ENCODE measurements at places on chromosomes 5 and 9. TPM values are rescaled to one million over a fixed set of nuclear protein-coding genes. Genes with fewer than 3 reads are reported as not detected.

GRCh38 chr9:76634356-76635054 is 129.7 kb upstream of the PCA3 start:
- no peak for DNase-seq

- no peak for DNase-seq
Observed at GRCh38 chr9:131037335-131038255, 28.6 kb downstream of the LAMC3 start.

OTP gene
- polyA plus RNA-seq = not detected

DNA sequence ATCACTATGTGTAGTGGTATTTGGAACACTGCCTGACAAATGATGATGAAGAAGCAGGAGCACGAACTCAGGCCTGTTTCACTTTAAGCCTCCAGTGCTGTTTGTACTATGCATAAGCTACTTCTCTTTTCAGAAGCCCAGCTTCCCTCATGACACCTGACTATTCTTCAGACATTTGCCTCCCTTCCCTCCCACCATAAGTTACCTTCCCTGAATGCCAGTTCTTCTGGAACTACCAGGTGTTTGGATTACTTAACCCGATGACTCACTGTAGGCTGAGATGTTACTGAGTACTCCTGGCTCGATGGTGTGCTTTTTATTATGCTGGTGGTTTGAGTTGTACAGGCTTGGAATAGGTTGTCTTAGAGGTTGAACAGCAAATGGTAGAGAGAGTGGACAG is 180.0 kb downstream of the SPATA31D1 start:
- DNase-seq = no peak

- DNase-seq = no peak
Observed at GRCh38 chr5:100505984-100506670, 29.0 kb upstream of the FAM174A start.

DNA sequence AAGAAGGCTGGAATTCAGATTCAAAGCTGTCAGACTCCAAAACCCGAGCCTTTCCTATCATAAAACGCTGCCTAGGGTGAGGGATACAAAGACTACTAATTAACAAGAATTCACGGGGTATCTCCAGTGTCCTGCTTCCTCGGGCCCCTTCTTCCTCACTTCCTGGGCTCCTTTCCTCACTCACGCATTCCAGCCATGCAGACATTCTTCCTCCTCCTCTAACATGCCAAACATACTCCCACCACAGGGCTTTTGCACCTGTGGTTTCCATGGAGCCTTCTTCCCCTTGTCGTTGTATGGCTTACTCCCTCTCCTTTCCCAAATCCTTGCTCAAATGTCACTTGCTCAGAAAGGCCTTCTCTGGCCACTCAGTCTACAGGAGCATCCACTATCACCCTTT is 191.4 kb upstream of the TRIM32 start:
- no peak for DNase-seq

- DNase-seq = no peak
Observed at GRCh38 chr9:123248630-123249029, 19.8 kb downstream of the STRBP start.

- no peak for DNase-seq
Observed at GRCh38 chr5:570446-570845, 41.7 kb upstream of the CEP72 start.

DNA sequence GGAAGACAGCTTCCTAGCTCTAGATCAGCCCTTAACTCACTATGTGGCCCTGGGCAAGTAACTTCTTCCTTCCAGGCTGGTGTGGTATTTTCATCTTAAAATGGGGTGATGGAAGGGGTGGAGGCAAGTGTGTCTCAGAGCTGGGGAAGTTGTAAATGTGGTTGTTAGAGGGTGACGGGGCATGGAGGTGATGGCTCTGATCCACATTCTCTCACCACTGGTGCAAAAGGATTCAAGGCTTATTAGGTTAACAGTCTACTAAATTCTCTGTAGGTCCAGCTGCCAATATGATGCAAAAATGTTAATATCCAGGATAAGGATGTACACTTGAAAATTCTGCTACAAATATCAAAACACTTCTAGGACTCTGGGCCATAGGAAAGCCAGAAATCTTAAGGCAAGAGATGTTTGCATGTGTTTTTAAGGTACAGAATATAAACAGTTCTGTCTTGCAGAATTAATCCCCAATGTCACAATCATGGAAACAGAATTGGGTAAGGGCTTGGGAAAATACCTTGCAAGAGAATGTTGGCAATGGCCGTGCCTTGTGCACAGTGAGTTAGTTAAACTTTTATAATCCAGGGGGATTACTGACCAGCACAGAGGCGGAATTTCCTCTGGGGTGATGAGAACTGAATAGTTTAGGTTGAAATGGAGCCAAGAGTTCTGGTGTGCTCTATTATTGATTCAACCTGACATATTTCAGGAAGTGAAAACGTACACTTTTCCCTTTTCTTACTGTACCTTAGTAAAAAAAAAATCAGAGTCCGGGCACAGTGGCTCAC is 19.8 kb downstream of the TNFSF15 start:
- DNase-seq = no peak

FBXL7 gene
- not detected for polyA plus RNA-seq

TRIM36 gene
- not detected for polyA plus RNA-seq

DNA sequence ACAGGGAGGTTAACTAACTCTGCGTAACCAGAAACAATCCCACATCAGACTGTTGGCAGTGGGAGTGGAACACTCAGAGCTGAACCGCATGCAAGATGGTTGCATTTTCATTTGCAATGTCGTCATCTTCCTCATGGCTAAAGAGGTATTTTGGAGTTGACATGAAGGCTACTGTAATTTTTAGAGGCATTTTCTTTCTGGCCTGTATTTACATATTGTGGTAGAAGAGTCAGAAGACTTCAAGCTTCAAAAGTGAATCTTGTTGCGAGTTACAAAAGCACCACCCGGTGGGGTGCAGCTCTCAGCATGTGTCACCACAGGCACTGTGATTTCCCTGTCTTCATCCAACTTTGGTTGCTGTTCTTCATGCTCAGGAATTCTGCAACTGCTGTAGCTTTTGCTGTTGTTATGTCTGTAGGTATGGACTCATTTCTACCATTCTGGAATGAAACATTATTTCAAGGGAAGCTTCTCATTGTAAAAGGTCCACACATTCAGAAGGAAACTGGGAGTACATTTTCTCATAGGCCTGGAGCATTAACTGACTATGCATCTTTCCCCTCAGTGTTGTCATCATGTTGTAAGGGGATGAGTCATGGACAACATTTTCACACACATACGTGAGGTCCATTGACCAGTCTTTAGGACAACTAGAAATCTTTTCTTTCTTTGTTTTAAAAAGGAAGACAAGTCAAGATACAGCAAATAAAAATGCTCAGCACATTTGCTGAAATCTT is 35.4 kb upstream of the GDNF start:
- no peak for DNase-seq

DNA sequence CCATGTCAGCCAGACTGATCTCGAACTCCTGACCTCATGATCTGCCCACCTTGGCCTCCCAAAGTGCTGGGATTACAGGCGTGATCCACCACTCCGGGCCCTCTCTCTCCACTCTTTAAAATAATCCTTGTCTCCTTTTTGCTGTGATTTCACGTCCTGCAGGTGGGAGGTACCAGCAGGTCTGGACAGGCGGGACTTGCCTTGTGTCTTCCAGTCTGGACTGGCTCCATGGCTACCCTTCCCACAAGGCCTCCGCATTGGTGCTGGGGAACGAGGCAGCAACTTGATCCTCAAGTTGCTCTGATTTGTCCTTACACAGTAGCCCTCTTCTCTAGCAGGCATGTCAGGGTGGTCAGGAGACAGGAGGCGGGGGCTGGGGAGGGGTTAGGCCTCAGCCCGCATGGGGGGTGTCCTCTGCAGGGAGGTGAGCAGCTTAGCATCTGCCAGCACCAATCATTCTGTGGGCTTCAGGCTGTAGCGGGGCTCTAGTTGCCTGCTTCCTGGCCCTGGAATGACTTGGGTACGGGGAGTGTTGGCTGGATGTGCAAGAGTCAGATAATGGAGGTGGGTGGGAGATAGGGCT is 54.3 kb downstream of the TENT4A start:
- no peak for DNase-seq

GRCh38 chr9:133845440-133845839 is 107.3 kb upstream of the SARDH start:
- no peak for DNase-seq

DNA sequence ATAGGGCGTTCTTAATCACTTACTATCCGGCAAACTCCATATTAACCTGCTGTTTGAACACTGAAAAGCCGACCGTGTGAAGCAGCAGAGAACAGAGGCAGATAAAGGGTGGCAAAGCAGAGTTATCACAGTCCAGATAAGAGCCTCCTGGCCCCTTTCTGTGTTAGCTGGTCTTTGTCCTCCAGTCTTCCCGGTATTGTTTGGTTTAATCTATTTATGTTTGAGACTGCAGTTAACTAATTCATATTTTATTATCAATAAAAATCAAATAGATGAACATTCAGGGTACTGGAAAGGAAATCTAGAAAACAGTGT is 6.0 kb upstream of the HTR4 start:
- DNase-seq = no peak

DNA sequence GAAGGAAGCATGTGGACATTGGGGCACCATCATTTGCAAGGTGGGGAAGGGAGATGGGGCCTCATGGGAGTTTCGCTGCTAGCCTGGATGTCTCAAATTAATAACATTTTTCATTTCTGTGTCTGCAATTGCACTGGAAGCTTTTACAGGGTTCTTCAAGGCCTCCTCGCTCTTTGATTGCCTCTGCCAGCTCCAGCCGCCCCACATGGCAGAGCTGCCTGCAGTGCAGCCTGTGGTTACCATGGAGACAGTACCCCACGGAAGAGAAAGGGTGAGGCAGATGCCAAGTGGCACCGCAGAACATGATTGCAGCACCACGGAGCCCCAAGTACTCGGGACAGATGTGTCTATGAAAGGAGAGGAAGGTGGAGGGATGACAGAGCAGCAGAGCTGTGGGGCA is 25.4 kb downstream of the CTNND2 start:
- DNase-seq = no peak
